B cell (primary cell): ENCODE measurements at places on chromosomes 1 and 21. TPM values are rescaled to one million over a fixed set of nuclear protein-coding genes. Genes with fewer than 3 reads are reported as not detected.

The LRRC71 gene
- total RNA-seq, result not detected in 2 replicates

The FALEC gene
- 2.0 and 2.6 TPM in 2 replicates for total RNA-seq

The RHD gene
- not detected in 2 replicates for total RNA-seq

- H3K4me1 ChIP-seq, result peaks cover 21% of the 10 kb centered on the region
- no peak overlapping the region for H3K27ac ChIP-seq
- H3K27me3 ChIP-seq, result no peaks in the 10 kb centered on the region
- H3K4me3 ChIP-seq, result no peak overlapping the region
- H3K36me3 ChIP-seq, result no peaks in the 10 kb centered on the region
Observed at GRCh38 chr1:207672522-207673130, 27.7 kb downstream of the CR1L start.

- no peaks in the 10 kb centered on the region for H3K36me3 ChIP-seq
- no peaks in the 10 kb centered on the region for H3K27me3 ChIP-seq
- no peak overlapping the region for H3K27ac ChIP-seq
- H3K4me3 ChIP-seq, result no peak overlapping the region
Observed at GRCh38 chr21:15592957-15593356, 136.8 kb upstream of the USP25 start.

DNA sequence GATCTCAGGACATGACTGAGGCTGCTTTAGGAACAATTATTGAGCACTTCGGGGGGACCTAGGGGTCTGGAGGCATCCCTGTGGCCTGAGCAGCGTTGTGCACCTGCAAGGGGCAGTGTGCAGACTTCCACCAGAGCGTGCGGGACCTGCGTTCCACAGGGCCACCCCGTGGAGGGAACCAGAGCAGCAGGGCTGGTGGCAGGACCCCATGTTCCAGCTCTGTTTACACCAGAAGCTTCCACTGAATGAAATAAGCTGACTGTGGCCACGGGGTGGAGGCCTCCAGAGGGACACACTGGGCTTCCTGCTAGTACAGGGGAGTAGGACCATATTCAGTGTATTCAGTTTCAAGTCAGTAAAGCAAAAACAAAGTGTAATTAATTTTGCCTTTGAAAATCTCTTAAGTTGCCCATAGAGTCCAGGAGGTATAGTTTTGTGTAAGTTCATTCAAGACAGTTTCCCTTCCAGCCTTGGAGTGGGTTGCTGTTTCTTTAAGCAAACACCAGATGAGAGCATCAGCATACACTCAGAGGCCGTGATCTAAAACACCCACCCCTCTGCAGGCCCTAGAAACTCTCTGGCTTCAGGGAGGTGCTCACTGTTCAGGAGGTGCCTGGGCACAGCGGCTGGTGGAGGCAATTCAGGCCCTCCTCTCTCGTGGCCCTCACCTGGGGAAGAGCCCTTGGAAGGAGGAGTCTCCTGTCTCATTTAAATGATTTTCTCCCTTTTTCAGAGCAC, 16.6 kb downstream of the SLC1A7 start:
- H3K27ac ChIP-seq, result no peak overlapping the region
- DNase-seq, result no peak
- H3K27me3 ChIP-seq, result no peaks in the 10 kb centered on the region
